Cerebellum (tissue), 4 donors: ENCODE measurements at places on chromosomes 12 and 14.

GRCh38 chr14:99612071-99612737, 8.2 kb upstream of the CCDC85C start:
- no peak for DNase-seq

DNA sequence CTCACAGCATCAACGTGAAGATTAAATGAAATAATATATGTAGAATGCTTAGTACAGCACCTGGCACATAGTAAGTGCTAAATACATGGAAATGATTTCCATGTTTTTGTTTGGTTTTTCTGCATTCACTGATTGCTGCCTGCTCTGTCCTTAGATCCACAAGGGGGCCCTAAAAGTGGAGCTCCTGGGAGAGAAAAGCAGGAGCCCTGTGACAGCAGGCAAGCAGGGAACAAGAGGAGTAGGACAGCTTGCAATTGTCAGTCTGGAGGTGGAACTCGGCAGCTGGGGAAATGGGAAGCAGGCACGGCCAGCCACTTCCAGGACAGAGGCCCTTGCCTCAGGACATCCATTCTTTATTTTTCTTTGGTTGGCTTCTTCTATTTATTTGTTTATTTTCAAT, 292.9 kb downstream of the BMP4 start:
- peak; percentile 2 for DNase-seq

DNA sequence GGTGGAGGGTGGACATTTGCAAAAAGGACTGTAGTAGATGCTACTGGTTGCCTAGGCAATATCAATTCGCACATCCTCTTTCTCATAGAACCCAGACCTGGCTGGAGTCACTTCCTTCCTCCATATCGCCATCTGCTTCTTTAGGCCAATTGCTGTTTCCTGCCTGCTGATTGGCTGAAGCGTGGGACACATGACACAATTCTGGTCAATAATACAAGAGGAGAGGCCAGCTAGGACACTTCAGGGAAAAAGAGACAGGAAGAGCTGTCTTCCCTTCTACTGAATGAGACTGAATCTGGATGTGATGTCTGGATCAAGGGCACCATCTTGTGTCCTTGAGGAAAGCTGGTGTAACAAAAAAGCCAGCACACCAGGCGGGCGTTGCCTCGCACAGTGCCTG, 53.8 kb downstream of the TRPV4 start:
- DNase-seq, result no peak

DNA sequence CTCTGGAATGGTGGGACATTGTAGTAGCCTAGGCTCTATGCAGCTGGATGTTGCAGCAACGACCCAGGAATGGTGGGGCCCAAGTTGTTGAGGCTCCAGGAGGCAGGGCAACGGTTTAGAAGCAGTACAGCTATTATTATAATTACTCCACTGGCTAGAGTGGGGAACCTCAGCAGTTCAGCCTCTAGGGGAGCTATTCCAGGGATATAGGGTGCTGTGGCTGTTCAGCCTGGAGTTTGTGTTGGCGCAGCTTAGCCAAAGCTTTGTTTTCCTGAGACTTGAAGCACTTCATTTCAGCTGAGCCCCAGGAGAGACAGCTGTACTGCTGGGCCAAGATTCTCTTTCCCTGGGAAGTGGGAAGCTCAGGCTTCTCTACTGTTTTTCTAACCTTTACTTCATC, 1023.0 kb upstream of the ATXN7L3B start:
- DNase-seq, result no peak

GRCh38 chr14:25050269-25051150, 563 bp upstream of the STXBP6 start:
- no peak for DNase-seq

DNA sequence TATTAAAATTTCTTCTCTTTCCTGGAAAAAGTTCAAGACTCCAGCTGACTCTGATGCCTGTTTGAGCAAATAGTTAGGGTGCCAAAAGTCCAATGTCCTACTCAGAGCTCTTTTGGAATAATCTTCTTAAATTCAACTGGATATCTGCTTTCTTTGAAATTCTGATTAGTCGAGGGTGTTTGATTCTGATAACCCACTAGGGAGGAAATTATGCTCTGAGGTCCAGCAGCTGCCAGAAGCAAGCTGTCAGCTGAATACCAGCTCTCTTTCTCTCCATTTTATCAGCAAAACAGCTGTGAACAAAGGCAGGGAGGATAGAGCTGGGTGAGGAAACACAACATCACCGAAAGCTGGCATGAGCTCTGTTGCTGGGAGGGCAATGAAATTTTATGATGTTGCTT, 141.5 kb downstream of the CAND1 start:
- DNase-seq, result no peak

DNA sequence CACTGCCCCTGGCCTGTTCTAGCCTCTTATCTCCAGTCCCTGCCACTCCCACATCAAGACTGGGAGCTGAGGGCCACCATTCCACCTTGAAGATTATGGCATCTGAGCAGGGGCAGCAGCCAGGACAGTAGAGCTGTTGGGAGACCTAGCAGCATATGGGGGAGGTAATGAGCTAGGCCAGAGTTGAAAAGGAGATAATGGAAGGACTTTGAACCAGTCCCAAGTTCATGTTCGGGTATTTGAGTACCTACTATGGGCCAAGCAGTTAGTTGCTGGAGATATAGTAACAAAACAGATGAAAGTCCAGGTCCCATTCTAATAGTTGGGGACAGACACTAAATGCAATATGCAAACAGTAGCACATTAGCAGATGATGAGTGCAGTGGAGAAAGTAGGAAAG, 151.5 kb downstream of the PLXNC1 start:
- DNase-seq, result no peak

DNA sequence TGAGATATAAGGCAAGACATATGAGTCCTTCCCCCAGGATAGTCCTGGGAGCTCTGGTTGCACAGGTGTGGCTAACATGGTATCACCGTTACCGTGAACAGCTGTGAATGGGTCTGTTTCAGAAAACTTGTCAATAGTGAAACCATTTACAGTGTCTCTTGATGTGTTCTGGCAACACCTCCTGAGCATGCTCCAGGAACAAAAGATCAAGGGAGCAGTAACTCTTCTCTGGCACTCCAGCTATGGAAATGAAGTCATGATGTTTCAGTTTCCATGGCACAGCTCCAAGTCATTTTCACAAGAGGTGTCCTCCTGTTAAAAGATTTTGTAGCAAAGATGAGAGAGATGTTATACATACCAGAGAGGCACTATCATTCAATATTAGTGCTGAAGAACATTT, 253.7 kb downstream of the SNAPC1 start:
- no peak for DNase-seq

GRCh38 chr12:78164154-78164553, 333.5 kb downstream of the NAV3 start:
- DNase-seq, result no peak

- DNase-seq, result no peak
Measured at GRCh38 chr12:46559311-46559710, 186.7 kb upstream of the SLC38A2 start.

DNA sequence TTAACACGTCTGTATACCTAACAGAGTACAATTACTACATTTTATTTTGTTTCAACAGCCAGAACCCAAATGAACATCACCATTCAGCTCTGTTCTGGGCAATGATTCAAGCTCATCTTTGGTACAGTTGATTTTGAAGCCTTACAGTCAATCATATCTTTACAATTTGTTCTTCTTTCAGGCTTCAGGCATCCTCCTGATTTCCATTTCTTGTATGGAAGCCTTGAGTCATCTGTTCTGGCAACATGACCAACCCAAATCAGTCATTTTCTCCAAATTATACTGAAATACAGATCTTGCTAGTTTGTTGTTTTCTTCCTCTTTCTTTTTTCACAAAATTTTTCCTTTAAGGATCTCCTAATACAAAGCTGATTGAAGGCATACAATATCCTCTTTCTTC, 80.2 kb downstream of the PAX9 start:
- DNase-seq, result no peak

GRCh38 chr14:50560931-50561285, 963 bp downstream of the ATL1 start:
- peak; percentile 84 for DNase-seq

DNA sequence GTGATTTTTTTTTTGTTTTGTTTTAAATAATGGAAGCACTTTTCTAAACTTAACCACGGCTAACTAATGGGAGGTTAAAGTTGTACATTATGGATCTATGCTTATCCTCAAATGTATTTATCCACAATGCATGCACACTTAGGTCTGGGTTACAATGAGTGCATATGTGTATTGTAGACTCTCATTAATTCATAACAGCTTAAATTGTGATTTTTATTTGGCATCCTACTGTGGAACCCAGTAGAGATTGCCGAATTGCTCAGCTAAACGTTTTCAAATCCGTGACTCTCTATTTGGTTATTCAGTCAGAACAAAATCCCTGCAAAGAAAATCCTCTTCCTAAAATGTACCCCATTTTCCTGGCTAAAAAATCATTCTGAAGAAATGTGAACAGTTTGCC, 244.0 kb downstream of the SLC25A21 start:
- no peak for DNase-seq

GRCh38 chr12:76784600-76785051, 20.7 kb downstream of the ZDHHC17 start:
- DNase-seq, result no peak

DNA sequence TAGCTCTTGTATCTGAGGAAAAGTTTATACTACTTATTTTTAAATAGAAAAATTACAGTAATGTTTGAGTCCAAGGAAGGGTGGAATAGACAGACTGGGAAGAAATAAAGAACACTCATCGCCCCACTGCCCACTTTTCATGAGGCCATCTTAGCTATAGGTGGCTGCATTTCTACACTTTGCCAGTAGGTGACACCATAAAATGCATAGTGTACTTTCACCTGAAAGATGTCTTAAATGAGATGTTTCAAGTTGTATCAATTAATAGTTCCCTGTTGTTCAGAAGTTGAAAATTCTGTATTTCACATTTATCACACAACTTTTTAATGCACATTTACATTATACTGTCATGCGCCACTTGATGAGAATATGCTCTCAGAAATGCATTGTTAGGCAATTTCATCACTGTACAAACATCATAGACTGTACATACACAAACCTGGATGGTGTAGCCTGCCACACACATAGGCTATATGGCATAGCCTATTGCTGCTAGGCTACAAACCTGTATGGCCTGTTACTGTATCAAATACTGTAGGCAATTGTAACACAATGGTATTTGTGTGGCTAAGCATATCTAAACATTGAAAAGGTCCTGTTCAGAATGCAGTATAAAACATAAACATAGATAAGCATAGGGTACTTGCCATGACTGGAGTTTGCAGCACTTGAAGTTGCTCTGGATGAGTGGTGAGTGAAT, 27.6 kb downstream of the PMCH start:
- peak; percentile 5 for DNase-seq

DNA sequence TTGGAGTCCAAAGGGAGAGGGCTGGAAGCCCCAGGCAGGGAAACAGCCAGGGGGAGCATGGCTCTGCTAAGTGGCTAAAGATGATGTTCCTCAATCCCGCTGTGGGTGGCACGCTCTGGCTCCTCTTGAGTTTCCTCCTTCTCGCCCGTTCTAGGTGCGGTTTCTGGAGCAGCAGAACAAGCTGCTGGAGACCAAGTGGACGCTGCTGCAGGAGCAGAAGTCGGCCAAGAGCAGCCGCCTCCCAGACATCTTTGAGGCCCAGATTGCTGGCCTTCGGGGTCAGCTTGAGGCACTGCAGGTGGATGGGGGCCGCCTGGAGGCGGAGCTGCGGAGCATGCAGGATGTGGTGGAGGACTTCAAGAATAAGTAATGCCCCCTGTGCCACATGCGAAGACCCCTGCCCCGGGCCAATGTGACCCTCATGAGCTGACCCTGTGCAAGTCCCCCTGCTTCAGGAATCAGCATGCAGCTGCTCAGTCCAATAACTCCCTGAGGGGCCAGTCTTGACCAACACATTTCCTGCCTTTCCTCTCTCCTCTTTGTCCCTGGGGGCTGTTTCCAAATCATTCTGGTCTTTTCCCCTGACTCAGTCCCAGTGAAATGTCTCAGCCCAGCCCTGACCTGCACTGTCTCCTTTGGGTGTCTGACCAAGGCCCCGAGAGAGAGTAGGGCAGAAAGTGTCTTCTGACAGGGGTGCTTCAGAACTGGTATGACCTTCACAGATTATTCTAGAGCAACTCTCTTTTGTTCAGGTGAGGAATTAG, 2.1 kb downstream of the KRT7 start:
- DNase-seq, result no peak

GRCh38 chr14:81436296-81437138, 36.4 kb upstream of the STON2 start:
- peak; percentile 92 for DNase-seq

- no peak for DNase-seq
Measured at GRCh38 chr12:57190037-57190436, 26.6 kb upstream of the NXPH4 start.

GRCh38 chr14:42961509-42961908, 1354.8 kb downstream of the LRFN5 start:
- DNase-seq, result no peak

DNA sequence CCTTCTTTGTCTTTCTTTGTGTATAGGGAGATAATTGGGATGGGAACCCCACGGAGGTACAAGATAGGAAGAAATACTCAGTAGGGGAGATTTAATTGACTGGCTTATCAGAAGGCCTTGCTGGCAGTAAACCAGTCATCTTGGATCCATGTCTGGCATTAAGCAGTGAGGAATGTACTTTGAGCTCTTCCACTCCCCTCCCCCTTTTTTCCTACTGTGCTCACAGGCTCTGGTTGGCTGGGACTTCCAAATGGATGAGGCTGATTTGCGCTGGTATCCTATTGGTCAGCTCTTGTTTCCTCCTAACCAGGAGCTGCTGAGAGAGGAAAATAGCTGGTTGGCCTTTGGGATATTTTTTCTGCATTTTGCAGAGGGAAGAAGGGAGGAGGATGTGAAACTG, 24.7 kb downstream of the NGDN start:
- DNase-seq, result peak; percentile 68
